ENCODE measurements at places on chromosomes 2 and 18. TPM values are rescaled to one million over a fixed set of nuclear protein-coding genes. Genes with fewer than 3 reads are reported as not detected.

- no peak for DNase-seq
- H3K4me1 ChIP-seq: no peaks in the 10 kb centered on the region
- H3K4me3 ChIP-seq: no peak overlapping the region
- H3K27ac ChIP-seq: no peak overlapping the region
Measured at GRCh38 chr18:67525328-67526099, 9.0 kb upstream of the DSEL start.

The CYRIA gene
- 1.6 TPM for polyA plus RNA-seq

GRCh38 chr2:145038041-145038525 is 518.2 kb upstream of the ZEB2 start:
- no peaks in the 10 kb centered on the region for H3K36me3 ChIP-seq
- H3K4me3 ChIP-seq: no peak overlapping the region
- H3K27me3 ChIP-seq: no peaks in the 10 kb centered on the region
- no peak for DNase-seq

GRCh38 chr2:161138429-161138828 is 21.8 kb upstream of the TANK start:
- no peak for DNase-seq
- H3K27ac ChIP-seq: no peak overlapping the region
- H3K4me1 ChIP-seq: peaks cover 6% of the 10 kb centered on the region
- no peak overlapping the region for H3K4me3 ChIP-seq
- no peaks in the 10 kb centered on the region for H3K36me3 ChIP-seq
- H3K27me3 ChIP-seq: no peaks in the 10 kb centered on the region

Measured in liver (tissue), 10 donors.